Endothelial cell (in vitro differentiated cells): ENCODE measurements at places on chromosomes 2 and 18. TPM values are rescaled to one million over a fixed set of nuclear protein-coding genes. Genes with fewer than 3 reads are reported as not detected.

GRCh38 chr2:19751631-19752030, 150.2 kb downstream of the TTC32 start:
- H3K4me1 ChIP-seq, result no peaks in the 10 kb centered on the region
- no peaks in the 10 kb centered on the region for H3K36me3 ChIP-seq
- H3K27me3 ChIP-seq, result peaks cover 3% of the 10 kb centered on the region
- H3K4me3 ChIP-seq, result no peak overlapping the region
- DNase-seq, result no peak

DNA sequence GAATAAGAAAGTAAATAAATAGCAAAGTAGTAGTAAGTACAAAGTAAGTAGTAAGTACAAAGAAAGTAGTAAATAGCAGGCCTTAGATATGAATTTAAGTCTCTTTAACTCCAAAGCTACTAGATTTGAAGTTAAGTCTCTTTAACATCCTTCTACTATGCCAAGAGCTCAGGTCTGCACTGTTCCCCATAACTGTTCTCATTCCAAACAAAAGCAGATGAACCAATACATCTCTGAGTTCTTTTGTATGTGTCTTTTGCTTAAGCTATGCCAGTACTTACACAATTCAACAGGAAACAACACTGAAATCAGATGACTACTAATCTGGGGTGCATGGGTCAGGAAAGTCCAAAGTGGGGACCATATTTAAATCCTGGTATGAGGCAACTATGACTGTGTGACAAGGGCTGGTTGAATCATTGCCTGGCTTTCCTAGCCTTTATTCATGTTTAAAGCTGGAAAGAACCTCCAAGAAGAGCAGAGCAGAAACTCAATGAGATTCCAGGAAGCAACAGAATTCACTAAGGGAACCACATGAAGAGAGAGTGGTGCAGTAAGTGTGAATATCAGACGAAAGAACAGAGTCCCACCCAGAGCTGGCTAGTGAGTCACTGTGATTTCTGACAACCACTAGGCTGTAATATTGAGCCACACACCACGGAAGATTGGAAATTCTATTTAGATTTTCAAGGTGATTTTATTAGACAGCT, 51.0 kb upstream of the CYP26B1 start:
- DNase-seq, result no peak
- H3K36me3 ChIP-seq, result no peaks in the 10 kb centered on the region
- H3K4me1 ChIP-seq, result peaks cover under 1% of the 10 kb centered on the region
- no peaks in the 10 kb centered on the region for H3K27me3 ChIP-seq
- no peak overlapping the region for H3K4me3 ChIP-seq

C2orf80 gene
- not detected for total RNA-seq

AOX1 gene
- total RNA-seq, result 0.80 TPM

KANSL1L gene
- total RNA-seq, result 13.0 TPM
